ENCODE measurements at places on chromosomes 1 and 21. TPM values are rescaled to one million over a fixed set of nuclear protein-coding genes. Genes with fewer than 3 reads are reported as not detected.

Gene ACTL8
- polyA plus RNA-seq = not detected

Gene DMRTB1
- not detected for polyA plus RNA-seq

Gene MSH4
- not detected for polyA plus RNA-seq

Gene CFAP74
- polyA plus RNA-seq = not detected

Gene ICOSLG
- 0.52 TPM for polyA plus RNA-seq

Gene KIAA0040
- 0.15 TPM for polyA plus RNA-seq
